ENCODE measurements at places on chromosomes 16 and 17.

GRCh38 chr16:2734844-2735515, 15.0 kb upstream of the PRSS27 start:
- no peak for DNase-seq

GRCh38 chr17:42409523-42410318, 13.3 kb downstream of the CAVIN1 start:
- DNase-seq = no peak

- no peak for DNase-seq
Measured at GRCh38 chr16:13756411-13757140, 163.4 kb upstream of the ERCC4 start.

GRCh38 chr17:28887871-28888471, 9.6 kb downstream of the FLOT2 start:
- no peak for DNase-seq

GRCh38 chr17:10295728-10296343, 77.0 kb downstream of the MYH13 start:
- no peak for DNase-seq

- no peak for DNase-seq
Measured at GRCh38 chr17:41741709-41742108, 7.3 kb upstream of the HAP1 start.

DNA sequence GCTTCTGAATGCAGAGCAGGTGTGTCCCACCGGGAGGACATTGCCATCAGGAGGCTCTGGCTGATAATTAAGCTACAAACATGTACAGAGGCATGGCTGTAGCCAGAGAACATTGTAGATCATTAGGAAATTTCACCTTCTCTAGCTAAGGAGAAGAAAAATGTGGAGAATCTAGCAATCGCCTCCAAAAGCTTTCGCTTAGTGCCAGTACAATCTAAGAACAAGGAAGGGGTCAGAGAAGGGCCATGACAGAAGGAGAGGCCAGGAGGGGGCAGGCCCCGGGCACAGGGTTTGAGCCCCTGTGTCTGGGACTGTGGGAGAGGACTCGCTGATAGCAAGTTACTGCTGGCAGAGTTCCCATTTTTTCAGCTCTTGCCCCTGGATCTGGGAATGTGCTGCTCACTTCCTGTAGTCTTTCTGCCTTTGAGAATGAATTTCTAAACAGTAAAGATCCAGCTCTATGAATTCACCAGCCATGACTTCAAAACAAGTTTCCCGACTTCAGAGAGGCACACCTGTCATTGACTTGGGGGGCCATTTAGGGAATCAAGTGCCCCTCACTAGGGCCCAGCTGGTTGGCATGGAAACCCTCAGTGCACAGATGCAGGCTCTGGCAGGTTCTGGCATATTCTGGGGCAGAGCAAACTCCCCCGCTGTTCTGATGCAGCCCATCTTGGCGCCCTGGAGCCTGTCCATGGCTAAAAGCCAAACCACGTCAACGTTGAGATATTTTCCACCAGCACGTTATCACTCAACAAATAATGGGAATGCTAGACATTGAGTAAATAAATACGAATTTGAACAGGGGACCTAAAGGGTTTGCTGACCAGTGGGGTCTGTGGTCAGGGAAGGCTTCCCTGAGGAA, 59.5 kb upstream of the CACNG4 start:
- DNase-seq = no peak

DNA sequence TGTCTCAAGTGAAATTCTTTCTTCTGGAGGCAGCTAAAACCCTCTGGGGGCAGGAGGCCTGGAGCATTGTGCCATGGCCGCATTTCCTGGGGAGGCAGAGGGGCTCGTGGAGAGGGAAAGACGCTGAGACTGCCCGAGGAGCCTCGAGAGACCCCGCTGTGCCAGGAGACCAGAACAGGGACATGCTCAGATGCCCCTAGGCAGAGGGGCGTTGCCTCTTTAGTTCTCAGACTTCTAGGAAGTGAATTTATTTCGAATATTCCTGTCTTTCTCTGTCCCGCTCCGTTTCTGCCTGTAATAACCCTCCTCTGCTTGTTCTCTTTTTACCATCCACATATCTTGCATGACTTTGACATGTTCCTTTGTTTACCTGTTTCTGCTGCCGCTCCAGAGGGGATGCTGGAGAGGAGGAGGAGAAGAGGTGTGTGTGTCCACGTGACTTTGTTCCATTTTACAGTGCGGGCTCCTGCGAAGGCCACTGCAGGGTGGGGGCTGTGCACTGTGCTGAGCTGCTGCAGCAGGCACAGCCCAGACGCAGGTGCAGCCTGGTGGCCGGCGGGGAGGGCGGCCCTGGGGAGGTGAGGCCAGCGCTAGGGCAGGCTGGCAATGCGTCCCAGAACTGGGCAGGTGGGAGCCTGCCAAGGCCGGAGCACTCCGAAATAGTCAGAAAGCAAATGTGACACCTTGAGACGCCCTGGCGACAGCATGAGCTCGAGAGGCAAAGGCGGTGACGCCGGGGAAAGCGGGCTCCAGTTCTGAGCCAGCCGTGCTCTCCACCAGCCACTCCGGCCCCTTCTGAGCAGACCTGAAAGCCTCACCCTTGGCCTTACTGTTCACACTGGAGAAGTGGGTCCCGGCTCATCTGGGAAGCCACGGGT, 29.9 kb downstream of the CIBAR2 start:
- no peak for DNase-seq

Measured in NCI-H187 (cell line).